Stimulated activated CD8-positive, alpha-beta memory T cell treated with anti-CD3 and anti-CD28 coated beads, Interleukin-2, amount 100 ng/mL, for 1 hour (primary cell): ENCODE measurements at places on chromosomes 5 and 9.

- DNase-seq = no peak
Observed at GRCh38 chr5:106094204-106094607, 1576.5 kb downstream of the EFNA5 start.

DNA sequence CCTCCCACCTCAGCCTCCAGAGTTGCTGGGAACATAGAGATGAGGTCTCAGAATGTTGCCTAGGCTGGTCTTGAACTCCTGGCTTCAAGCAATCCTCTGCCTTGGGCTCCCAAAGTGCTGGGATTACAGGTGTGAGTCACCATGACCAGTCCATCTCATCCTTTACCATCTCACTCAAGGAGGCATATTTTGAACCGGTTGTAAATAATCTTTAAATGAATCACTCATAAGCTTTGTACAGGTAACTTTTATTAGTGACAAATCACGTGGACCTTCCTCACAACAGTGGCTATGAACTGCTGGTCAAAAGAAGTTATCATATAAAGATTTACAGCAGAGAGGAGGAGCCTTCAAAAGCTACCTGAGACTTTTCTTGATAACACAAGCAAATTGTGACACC, 70.7 kb downstream of the RFK start:
- no peak for DNase-seq

DNA sequence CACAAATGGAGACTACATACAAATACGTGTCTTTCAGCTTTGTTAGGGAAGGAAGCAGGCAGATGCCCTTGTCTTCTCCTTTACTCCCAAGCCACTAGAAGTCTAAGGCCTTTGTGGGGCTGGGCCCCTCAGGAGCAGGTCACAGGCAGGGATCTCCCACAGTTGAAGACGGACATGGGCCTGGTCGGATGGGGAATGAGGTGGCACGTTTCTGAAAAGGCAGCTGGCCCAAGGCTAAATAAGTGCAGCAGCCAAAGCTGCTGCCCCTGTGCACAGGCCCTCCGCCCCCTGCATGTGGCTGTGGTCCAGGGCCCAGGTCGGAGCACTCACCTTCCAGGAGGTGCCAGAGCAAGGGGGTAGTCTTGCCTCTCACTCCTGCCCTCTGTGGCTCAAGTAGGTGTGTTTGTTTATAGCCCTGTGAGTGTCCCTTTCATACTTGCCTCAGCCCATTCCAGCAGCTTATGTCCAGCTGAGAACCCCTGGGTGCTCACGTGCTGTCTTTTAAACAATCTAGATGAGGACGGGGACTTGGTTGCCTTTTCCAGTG, 1.8 kb downstream of the SQSTM1 start:
- DNase-seq = no peak

- no peak for DNase-seq
Observed at GRCh38 chr9:1748407-1748806, 266.7 kb upstream of the SMARCA2 start.

DNA sequence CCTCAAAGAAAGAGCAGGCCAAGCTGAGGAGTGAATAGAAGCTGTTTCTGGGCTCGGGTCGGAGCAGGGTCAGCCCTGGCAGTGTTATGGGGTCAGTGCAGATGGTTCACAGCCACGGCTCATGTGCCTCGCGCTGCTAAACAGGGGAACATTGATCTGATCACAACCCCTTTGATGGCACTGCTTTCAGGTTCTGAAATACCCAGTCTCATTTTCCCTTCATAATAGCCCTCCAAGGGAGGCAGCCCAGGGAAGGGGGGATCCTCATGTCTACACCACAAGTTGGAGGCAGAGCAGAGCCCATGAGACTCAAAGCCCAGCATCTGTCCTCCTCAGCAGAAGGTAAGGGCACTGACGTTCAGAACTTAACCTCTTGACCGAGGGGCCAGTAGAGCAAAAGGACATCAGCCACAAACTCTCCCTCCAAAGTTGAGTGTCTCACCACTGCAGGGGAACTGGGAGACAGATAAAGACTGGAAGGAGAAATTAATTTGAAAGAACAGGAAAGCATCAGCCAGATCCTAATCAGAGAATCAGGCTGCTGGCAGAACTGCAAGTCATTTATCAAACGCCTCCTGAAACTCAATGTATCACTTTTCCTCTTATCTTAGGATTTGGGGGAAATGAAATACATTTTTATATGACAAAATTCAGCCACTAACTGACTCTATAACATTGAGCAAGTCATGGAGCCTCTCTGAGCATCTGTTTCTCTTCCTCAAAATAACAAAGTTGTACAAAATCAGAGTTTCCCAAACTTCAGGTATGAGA, 110.6 kb downstream of the SH3TC2 start:
- DNase-seq = no peak

- DNase-seq = no peak
Observed at GRCh38 chr5:94376672-94377345, 241.6 kb downstream of the KIAA0825 start.

DNA sequence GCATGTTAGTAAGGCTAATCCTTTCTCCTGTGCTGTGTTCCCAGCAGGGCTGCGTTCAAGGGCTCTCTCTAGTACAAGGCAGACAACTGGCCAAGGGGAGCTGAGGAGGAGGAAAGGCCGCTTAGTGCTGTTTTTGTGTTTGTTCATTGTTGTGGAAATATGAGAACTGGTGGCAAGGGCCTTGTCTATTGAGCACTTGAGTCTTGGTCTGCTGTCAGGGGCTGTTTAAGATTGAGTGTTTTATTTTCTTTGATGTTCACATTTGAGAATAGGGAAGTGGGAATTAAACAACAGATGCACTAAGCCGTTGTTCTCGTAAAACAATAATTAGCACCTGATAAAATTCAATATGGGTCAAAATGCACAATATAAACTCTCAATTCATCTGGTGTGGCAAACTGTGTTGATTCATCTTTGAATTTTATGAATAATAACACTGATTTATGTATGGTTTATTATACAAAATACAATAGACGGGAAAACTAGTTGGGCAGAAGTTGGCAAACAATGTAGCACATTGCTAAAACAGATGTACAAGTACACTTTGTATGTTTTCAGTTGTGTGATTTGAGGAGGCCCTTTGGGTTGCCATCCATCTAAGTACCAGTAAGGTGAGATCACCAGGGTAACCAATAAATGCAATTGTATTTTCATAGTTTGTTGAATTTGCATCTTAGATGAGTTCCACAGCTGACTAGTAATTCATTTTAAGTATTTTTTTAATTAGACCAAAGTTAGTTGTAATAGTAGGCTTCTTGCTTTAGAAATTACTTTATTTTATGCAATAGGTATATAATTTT, 97.6 kb upstream of the GRHPR start:
- no peak for DNase-seq

- no peak for DNase-seq
Observed at GRCh38 chr9:15248621-15249020, 58.4 kb downstream of the TTC39B start.

DNA sequence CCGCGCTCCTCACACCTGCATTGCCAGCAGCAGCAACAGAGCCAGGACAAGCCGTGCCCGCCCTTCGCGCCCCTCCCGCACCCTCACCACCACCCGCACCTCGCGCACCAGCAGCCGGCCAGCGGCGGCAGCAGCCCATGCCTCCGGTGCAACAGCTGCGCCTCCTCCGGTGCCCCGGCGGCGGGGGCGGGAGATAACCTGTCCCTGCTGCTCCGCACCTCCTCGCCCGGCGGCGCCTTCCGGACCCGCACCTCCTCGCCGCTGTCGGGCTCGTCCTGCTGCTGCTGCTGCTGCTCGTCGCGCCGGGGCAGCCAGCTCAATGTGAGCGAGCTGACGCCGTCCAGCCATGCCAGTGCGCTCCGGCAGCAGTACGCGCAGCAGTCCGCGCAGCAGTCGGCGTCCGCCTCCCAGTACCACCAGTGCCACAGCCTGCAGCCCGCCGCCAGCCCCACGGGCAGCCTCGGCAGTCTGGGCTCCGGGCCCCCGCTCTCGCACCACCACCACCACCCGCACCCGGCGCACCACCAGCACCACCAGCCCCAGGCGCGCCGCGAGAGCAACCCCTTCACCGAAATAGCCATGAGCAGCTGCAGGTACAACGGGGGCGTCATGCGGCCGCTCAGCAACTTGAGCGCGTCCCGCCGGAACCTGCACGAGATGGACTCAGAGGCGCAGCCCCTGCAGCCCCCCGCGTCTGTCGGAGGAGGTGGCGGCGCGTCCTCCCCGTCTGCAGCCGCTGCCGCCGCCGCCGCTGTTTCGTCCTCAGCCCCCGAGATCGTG, 517 bp downstream of the KCNN2 start:
- no peak for DNase-seq

- no peak for DNase-seq
Observed at GRCh38 chr9:136690104-136690805, 3.0 kb upstream of the AGPAT2 start.

- DNase-seq = no peak
Observed at GRCh38 chr5:148542812-148543211, 111.5 kb downstream of the HTR4 start.

- no peak for DNase-seq
Observed at GRCh38 chr5:56650386-56650785, 165.0 kb upstream of the MAP3K1 start.
